Endothelial cell of umbilical vein (primary cell): ENCODE measurements at places on chromosomes 1 and 21. TPM values are rescaled to one million over a fixed set of nuclear protein-coding genes. Genes with fewer than 3 reads are reported as not detected.

GRCh38 chr1:81547261-81547911, 253.3 kb upstream of the ADGRL2 start:
- no peak overlapping the region for H3K27ac ChIP-seq
- no peak for DNase-seq
- H3K27me3 ChIP-seq, result no peaks in the 10 kb centered on the region
- H3K4me1 ChIP-seq, result no peaks in the 10 kb centered on the region
- no peak overlapping the region for H3K4me3 ChIP-seq
- H3K36me3 ChIP-seq, result no peaks in the 10 kb centered on the region

GRCh38 chr1:91799863-91800262, 86.1 kb downstream of the TGFBR3 start:
- no peak overlapping the region for H3K27ac ChIP-seq
- H3K36me3 ChIP-seq, result peaks cover 2% of the 10 kb centered on the region
- H3K27me3 ChIP-seq, result no peaks in the 10 kb centered on the region
- no peak for DNase-seq

The CYYR1 gene
- total RNA-seq, result 23.8 and 25.7 TPM in 2 replicates

The SLC30A7 gene
- 38.6 and 39.0 TPM in 2 replicates for total RNA-seq

The REG4 gene
- not detected in 2 replicates for total RNA-seq

The BMP8A gene
- 0.44 TPM in 1 of 2 replicates, not detected in the other for total RNA-seq
